ENCODE measurements at places on chromosomes 6 and 20. TPM values are rescaled to one million over a fixed set of nuclear protein-coding genes. Genes with fewer than 3 reads are reported as not detected.

Gene HLA-DQB2
- total RNA-seq, result 0.69 TPM

Gene SLC22A2
- total RNA-seq, result not detected

Gene CYP24A1
- total RNA-seq, result not detected

Gene CCR6
- not detected for total RNA-seq

Gene ULBP1
- 0.17 TPM for total RNA-seq

Gene PDYN
- total RNA-seq, result not detected

Gene GUCA1A
- total RNA-seq, result not detected

Gene ROMO1
- 360 TPM for total RNA-seq

Gene RRAGD
- total RNA-seq, result 19.1 TPM

Gene PTP4A1
- total RNA-seq, result 28.7 TPM

Gene LRRC1
- 10.4 TPM for total RNA-seq

Gene TREM1
- 9.3 TPM for total RNA-seq

Gene TGM3
- total RNA-seq, result not detected

Gene ARMH2
- not detected for total RNA-seq

All from esophagus muscularis mucosa (tissue), 4 donors.